ENCODE measurements at places on chromosomes 3 and 15.

DNA sequence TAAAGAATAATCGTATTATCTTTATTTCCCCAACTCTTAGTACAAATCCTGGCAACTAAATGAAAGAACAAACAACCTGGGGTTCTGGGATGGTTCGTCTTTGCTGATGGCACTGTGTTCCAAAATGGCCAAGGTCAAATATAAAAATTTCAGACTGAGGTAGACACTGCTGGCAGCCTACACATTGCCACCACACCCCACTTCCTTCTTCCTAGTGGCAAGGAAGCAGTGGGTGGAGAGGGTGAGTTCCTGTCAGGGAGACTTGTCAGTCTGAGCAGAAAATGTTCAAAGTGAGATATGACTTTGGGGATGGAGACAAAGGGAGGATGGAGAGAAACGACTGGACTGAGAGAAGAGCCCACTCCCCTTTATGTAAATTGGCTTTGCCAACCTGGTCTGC, 69.6 kb downstream of the LMCD1 start:
- DNase-seq: no peak

DNA sequence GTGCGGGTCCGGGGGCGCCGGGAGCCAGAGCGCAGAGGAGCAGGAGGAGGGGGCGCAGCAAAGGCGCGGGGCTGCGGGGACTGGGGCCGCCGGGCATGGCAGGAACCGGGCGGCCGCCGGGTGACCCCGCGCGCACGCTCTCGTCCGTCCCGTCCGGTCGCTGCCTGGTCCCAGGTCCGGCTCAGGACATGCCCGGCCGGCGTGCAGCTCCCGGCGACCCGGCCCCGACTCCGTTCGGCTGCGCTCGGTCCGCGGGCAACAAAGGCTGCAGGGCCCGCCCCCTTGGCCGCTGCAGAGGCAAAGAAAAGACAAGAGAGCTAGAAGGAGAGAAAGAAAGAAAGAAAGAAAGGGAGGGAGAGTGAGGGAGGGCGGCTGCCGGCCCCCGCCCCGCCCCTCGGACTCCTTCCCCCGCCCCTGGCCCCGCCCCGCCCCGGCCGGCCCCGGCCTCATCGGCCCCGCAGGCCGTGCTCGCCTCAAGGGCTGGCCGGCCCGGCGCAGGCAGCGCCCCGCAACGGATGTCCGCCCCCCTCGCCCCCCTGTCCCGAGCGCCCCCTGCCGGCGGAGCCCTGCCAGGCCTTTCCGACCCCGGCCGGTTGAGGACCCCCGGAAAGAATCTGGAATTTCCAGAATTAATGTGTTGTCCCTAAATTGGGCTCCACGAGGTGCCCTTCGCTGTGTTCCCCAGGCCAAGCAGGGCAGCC, at the start of gene ADAMTS7:
TSS of gene ADAMTS7 (minus strand) at position 341 of the 701 bp plus-strand sequence. CDS start at position 97, 244 bp downstream.
- DNase-seq: peak; percentile 75

- DNase-seq: no peak
Observed at GRCh38 chr15:67039384-67040075, 25.9 kb upstream of the SMAD3 start.

GRCh38 chr3:43180694-43181093, 74.8 kb upstream of the POMGNT2 start:
- DNase-seq: no peak

DNA sequence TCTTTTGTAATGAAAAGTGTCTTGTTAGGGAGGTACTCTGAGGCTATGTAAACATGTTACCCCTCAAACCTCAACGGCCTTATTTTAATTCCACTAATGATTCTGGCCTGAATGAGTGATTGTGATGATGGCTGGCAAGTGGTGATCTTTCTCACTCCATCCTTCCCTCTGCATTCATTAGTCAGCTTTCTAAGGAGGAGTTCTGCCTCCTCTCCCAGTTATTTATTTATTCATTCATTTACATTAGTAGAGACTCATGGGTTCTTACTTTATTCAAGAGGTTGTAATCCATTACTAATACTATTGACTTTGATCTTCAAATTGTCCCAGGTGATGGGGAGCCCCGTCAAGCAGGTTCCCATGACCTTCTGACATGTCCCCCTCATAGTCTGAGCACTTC, 35.3 kb downstream of the GNB5 start:
- no peak for DNase-seq

DNA sequence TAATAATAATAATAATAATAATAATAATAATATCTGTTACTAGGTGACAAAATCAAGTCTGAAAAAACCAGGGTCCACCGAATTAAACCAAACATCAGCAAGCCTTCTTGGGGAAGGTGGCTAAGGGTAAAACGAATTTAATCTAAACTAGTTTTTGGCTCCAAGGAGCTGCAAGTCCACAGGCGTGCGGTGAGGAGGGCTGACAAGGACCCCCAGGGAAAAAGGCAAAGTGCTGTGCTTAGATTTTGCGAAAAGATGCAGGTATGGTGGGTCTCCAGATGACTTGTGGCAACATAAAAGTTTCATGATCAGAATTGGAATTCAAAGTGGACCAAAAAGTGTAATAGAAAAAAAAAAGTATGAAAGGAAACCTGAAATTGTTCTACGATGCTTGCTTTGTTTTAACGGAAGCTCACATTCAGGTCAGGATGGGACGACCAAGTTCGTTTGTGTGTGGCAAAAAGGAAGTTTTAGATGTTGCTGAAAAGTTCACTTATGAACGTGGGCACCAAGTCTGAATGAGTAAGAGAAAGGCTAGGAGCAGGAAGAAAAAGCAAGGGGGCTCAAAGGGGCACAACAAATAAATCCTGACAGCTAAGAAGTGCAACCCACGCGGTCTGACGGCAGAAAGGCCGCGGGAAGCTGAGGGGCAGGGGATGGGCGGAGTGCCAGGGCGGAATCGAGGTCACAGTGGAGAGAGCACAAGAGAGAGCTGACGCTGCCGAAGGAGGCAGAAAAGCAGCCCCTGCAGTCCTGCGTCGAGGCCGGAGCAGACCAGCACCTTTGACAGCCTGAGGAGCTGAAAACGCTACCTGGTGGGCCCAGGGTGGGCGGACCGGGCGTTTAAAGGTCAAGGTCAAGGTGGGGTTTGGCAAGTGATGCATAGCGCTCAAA, 1.1 kb downstream of the WDR82 start:
- DNase-seq: peak; percentile 70

GRCh38 chr3:30873671-30874070, 20.8 kb downstream of the GADL1 start:
- DNase-seq: no peak

- DNase-seq: no peak
Observed at GRCh38 chr3:107198581-107199181, 178.6 kb upstream of the CCDC54 start.

DNA sequence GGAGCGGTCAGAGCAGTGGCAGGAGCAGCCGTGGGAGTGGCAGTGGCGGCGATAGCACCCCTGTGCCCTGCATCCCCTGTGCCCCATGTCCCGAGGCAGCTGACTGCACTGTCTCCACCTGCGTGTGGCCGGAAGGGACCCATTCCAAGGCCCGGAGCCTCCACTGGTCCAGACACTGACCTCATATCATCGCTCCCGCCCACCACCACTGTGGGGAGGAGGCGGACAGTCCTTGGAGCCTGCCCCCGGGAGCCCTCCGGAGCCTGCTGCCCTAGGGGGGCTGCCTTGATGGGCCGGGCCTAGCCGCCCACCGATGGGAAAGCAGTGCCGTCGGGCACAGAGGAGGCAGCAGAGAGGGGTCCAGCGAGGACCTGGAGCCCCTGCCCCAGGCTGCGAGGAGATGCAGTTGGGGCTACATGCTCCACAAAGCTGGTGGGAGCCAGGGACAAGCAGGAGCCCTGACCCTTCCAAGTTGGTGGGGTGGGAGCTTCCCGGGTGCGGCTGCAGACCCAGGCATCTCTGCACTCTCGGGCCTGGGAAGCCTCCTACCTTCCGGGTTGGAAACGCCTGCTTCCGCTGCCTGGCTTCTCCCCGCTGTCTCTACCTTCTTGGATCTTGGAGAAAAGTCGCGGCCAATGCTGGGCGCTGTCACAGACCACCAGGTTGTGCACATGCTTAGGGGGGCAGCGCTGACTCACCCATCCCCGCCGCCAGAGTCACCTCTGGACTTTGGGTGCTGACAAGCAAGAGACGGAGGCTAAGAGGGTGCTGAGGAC, 283.2 kb upstream of the ROBO1 start:
- DNase-seq: no peak

GRCh38 chr3:25090698-25091453, 337.2 kb upstream of the RARB start:
- no peak for DNase-seq
